SK-N-DZ (cell line): ENCODE measurements at places on chromosomes 16 and 17.

- no peak for DNase-seq
Measured at GRCh38 chr16:84608282-84608681, 9.6 kb downstream of the COTL1 start.

DNA sequence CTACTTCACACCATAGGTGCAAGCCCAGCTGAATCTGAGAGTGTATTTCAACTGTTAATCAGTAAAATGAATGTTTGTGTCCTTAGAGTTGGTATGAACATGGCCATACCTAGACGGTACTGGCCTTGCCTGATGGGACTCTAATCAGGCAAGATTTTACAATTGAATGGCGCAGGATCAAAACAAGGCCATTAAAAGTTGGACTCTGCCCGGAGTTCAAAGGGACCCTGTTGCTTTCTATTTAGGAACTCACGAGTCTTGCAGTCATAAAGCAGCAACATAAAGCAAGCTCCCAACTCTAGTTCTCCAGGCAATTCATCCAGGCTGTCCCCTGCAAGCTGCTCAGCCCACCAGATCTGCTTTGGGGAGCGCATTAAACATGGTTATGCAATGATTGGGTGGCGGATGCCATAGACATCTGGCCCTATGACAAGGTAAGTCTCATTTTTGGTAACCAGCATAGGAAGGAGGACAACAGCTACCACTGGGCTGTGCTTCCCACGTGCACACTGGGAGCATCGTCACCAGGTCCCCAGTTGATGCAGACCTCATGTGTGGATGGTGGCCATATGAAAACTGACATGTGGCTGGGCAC, 8.8 kb downstream of the TMEM186 start:
- no peak for DNase-seq

DNA sequence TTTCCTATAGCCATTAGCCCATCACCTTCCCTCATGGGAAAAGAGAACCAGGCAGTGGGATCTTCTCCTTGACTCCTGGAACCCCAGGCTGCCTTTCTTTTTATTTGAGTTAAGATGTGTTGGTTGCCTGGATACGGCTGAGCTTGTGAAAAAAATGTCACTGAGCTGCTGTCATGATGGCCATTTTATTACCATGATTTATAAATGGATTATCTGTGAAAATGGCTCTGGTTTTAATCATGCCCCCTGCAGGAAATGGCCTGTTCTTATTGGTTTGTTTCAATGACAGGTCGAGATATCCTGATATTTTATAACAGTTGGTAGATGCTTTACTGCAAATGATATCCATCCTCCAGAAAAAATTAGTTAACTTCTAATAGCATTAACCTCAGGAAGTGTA, 640.4 kb downstream of the CDH11 start:
- peak; percentile 97 for DNase-seq

- DNase-seq, result peak; percentile 42
Measured at GRCh38 chr16:1363501-1364041, 11.8 kb downstream of the GNPTG start.

GRCh38 chr16:12494661-12495060, 309.0 kb downstream of the CPPED1 start:
- DNase-seq, result no peak

- no peak for DNase-seq
Measured at GRCh38 chr17:1735418-1735817, 7.3 kb upstream of the SERPINF2 start.

DNA sequence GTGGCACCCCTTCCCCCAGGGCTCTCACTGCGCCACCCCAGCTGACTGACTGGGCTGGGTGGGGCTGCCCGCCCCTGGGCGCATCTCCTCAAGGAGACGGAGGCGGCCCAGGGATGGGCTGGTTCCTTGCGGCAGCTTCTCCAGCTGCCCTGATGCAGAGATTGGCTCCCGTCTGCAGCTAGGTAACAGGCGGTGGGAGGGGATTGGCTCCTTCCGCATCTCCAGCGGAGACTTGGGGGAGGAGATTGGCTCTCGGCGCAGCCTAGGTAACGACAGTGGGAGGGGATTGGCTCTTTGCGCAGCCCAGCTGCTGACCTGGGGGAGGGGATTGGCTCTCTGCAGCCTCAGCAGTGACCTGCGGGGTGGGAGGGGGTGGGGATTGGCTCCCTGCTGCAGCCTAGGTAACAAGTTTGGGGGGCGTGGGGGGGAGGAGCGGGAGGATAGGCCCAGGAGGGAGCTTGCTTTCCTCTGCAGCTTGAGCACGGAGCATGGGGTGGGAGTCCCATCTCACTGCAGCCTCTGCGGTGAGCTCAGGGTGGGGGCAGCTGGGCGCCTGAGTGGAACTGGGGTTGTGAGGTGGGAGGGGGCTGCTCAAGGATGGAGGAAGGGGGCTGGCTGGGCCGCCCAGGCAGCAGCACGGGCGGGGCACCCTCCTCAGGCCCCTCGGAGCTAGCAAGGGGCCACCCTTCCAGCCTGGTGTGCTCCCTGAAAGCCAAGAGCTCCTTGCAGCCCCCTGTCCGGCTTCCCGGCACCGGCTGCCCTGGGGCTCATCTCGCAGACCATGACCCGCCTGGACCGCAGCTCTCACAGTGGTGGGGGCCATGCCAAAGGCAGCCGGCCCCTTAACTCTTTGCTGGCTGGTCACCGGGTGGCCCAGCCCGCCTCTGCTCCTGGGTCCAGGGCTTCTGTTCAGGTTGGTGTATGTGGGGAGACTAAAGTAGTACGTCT, 6.4 kb downstream of the NFE2L1 start:
- DNase-seq, result peak; percentile 98

DNA sequence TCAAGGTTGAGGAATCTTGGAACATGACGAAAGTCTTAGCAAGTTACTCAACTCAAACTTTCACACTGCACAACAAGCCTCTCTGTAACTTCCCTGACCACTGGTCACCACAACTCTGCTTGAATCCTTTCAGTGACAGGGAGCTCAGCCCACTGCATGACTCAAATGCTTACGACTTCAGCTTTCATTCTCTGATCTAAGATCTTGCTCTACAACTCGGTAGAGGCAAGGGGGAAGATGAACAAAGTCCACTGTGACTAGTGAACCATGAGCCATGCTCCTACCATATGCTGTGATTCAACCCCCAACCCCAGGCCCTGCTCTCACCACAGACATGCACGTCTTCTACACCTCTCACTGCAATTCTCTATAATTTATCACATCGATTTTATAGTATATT, 160.9 kb downstream of the SLC39A11 start:
- DNase-seq, result no peak

DNA sequence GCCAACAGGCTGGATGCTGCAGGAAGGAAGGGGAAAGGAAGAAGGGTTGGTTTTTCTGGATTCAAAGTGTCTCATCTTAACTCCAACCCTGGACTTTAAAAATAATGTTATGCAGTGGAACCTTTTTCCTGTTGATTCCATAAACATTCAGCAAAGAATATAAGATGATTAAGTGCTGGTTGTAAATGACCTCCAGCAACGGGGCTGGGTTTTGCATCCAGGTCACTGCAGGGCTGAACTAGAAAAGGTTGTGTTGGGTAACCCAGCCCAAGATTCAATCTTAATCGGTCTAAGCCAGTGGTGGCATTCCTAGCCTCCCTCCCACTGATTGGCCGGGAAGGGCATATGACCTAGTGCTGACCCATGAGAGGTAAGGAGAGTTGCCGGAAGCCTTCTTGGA, 34.2 kb upstream of the PLCG2 start:
- DNase-seq, result no peak

GRCh38 chr16:46828943-46829342, 2.0 kb downstream of the C16orf87 start:
- peak; percentile 25 for DNase-seq

- no peak for DNase-seq
Measured at GRCh38 chr17:45111850-45112249, 20.5 kb downstream of the PLCD3 start.

- no peak for DNase-seq
Measured at GRCh38 chr17:63437287-63438091, 8.6 kb downstream of the CYB561 start.

DNA sequence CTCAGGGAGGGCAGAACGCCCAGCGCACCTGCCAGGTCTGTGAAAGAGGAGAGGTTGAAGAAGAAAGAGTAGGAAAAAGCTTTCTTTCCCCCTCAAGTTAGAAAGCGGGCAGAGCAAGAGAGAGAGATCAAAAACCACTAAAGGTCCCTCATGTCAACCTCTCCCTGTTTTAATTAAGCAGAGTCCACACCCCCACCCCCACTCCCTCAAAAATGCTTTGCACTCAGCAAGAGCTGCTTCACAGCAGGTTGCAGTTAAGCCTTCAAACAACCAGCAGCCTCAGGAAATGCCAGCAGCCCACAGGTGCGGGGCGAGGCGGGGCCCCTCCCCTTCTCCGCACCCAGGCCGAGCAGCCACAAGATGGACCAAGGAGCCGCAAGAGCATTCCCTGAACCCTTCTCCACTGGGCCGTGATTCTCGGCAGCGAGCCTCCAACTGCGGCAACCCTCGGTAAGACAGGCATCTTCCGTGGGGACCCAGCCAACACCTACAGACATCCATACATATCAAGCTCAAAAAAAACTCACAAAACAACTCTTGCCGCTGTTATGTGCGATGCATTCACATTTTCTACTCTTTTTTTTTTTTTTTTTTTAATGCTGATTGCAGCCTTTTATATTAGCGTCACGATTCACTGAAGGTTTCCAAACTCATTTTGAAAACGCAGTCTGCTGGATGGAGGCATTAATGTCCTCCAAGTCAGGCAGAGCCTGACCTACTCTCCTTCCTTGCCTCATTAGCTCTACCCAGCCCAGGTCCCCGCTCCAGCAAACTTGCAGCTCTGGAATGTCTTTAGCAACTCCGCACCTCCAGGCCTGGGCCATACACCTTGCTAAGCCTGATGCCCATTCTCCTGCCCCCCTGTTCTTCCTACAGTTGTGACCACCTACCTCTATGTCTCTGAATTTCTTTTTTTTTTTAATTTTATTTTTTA, 66.1 kb downstream of the AXIN2 start:
- DNase-seq, result no peak

- no peak for DNase-seq
Measured at GRCh38 chr16:31535737-31536136, 8.0 kb downstream of the AHSP start.

DNA sequence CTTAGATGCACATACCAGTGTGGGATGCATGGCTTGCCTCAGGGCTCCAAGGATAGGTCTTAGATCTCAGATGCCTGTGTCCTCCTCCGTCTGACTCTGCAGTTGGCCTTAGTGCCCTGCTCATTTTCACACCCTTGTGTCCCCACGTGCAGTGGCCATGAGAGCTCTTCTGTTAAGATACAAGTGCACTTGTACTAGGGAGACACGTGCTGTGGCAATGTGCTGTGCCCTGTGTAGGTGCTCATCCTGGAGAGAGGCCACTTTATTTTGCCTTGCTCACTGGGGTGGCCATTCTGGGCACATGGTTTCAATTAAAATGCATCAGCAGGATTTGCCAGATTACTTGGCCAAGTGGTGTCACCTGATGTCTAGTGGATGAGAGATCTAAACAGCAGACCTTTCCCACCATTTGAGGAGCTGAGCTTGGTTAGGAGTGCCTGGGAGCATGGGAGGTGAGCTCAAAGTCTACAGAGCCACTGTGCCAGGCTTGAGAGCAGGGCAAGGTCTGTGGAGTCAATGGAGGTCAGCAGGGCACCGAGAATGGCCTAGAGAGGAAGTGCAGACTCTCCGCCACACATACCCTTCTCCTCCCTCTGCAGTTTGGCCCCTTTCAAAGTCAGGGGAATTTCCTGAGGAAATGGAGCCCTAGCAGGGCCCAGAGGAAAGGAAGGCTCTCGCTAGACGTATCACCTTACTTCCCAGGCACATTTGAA, 25.2 kb upstream of the SMPD3 start:
- no peak for DNase-seq

DNA sequence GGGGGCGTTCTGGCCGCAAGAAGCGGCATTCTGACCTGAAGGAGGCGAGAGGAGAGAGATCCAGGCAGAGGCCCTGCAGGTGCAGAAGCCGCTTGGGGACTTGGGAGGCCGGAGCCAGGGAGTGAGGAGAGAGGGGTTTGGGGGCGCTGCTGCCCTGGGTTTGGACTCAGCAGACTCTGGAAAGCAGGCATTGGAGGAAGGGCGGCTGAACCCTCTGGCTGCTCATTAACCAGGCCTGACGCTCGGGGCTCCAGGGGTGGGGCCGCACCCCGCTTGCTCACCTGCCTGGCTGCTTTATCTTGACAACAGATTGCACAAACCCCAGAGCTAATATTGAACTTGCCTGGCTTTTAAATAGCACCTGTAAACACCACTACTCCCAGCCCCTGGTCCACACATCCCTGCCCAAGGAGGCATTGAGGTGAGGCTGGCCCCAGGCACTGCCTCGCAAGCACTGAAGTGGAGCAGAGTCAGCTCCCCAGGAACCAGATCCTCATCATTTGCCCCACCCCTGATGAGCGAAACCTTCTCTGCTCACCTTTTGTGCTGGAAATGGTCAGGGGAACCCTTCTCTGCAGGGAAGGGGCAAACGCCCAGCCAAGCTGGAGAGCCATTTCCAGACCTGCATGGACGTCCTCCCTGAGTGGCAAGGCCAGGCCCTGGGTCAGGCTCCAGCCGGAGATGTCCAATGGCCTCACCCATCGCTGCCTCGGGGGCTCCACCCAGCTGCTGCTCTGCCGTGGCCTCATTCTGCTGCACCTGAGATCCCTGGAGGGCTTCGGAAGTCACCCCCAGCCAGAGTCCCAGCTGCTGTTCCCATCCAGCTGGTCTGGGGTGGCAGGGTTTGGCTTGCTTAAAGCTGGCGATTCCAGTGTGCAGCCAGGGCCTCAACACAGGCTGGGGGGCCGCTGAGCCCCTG, 190.2 kb upstream of the GSE1 start:
- no peak for DNase-seq

GRCh38 chr17:57379237-57379894, 123.0 kb downstream of the MSI2 start:
- peak; percentile 91 for DNase-seq
